ENCODE measurements at places on chromosomes 4 and X.

- DNase-seq = no peak
These were observed 169.2 kb upstream of the MAGEB18 start for GRCh38 chrX:25968920-25969319.

DNA sequence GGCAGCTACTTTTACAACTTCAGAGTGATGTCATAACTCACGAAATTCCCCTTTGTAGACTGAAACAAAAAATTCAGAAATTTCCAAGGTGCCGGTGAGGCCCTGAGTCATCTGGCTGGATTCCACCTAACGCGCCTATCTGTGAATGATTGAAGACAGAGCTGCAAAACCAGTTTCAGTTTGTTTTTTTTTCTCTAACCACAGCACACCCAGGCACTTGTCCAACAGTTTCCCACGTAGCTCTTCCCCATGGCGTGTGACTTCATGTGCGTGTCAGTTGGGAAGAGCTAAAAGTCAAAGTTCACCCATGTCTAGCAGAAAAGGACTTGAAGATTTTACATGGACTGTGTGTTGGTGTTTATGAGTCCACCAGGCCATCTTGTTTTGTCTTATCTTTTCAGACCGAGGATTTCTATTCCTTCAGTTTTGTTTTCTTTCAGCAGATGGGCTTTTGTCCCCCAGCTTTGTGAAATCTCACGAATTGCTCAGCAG is 16.4 kb downstream of the TCEANC start:
- DNase-seq = peak; percentile 51

GRCh38 chr4:102842367-102842766 is 15.0 kb upstream of the UBE2D3 start:
- no peak for DNase-seq

DNA sequence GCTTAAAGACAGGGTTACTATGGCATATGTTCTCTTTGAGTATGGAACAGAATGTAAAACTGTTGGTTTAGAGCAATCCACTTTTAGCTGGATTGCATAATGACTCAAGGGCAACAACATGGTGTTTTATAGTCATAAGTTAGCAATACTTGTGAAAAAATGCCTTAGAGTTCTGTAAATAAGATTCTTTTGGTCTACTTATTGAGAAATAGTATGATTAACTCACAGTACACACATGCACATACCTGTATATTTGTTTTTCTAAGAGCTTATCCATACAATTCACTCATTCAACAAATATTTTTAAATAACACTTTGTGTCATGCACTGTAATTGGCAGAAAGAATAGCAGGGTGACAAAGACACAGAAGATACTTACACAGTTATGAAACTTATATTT is 1415.5 kb downstream of the PCDH7 start:
- no peak for DNase-seq

GRCh38 chrX:82591421-82591820 is 916.7 kb upstream of the POU3F4 start:
- no peak for DNase-seq

DNA sequence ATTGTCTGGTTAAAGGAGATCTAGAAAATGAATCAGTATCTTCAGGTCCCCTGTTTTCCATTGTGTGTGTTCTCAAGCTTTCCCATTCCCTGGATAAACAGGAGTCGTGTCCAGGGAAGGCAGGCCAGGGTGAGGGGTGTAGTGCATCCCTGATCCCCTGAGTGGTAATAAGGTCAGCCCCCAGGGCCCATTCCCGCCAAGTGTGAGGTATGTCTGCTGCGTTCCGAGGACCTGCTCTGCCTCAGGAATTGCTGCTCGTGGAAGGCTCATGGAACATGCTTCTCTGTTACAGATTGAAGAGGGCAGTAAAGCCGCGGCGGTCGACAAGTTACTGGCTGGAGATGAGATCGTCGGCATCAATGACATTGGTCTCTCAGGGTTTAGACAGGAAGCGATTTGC is 87.1 kb downstream of the SHROOM2 start:
- DNase-seq = no peak

DNA sequence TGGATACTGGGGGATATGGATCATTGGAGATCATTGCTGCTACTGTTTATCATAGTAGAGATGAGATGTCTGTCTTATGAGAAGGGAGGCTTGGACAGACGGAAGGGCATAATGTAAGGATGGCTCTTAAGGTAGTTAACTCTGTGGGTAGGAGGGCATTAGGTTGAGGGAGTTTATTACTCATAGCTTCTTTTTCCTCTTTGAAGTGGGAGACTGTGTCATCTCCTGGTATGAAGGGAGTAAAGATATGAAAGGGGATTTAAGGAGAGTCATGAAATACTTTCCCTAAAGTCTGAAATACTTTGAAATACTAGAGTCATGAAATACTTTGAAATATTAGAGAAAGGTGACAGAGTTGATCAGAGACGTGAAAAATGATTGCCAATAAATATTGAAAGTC is 255.5 kb upstream of the PITX2 start:
- no peak for DNase-seq

- no peak for DNase-seq
These were observed 17.6 kb upstream of the PJA1 start for GRCh38 chrX:69182818-69183380.
